ENCODE measurements at places on chromosomes 6 and 20.
A peak's percentile ranks its signal among the peaks of the same experiment; 100 is the strongest.

DNA sequence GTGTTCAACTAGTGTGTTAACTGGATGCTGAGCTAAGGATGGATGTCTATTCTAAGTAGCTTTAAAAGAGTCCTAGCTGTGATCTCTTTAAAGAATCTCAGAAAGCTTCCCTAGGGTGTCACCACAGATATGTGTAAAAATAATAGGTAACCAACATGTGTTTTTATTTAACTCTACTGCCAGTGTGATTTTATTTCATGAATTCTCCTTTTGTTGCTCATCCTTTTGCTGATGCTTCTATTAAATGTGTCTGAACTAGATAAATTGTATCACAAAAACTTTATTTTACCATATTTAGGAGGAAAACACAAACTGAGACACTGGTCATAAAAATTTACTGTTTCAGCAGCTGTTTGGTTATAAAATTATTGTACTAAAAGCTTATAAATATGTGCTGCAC, 809.4 kb upstream of the CITED2 start:
- DNase-seq = no peak

DNA sequence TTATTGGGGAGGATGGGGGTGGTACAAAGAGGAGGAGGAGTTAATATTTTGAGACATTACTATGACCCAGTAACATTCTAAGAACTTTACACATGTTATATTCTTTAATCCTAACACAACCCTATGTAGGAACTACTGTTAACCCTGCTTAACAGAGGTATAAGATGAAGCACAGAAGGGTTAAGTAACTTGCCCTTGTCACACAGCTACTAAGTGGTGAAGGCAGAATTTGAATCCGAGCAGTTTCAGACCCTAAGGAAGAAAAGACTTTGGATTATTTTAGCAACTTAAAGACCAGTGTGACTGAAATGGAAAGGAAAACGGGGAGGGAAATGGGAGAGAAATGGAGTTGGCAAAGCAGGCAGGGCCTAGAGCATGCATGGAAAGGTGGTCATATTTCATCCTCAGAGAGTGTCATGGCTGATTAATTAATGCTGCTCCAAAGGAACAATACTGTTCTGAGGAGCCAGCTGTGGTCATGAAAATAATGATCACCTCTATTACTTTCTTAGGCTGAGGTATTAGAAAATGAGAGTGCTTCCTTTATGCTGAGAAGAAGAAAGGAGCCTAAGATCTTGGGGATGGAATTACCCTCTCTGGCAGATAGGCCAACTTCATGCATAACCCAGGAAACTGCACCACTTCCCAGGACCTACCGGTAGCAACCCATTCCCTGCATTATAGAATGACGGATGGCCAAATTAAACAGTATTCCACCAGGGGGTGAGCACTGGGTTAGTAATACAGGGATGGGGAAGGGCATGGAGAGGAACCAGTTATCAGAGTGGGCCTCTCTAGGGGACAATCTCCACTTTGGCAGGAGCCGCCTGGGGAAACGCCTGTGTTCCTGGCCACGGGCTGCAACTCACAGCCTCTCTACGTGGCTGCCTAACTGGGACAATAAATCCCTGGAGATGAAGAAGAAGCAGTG, 50.1 kb upstream of the TNFAIP3 start:
- no peak for DNase-seq

GRCh38 chr6:76892542-76892941, 570.7 kb downstream of the HTR1B start:
- no peak for DNase-seq

- DNase-seq = no peak
Measured at GRCh38 chr20:61821735-61822134, 243.9 kb downstream of the TAF4 start.

DNA sequence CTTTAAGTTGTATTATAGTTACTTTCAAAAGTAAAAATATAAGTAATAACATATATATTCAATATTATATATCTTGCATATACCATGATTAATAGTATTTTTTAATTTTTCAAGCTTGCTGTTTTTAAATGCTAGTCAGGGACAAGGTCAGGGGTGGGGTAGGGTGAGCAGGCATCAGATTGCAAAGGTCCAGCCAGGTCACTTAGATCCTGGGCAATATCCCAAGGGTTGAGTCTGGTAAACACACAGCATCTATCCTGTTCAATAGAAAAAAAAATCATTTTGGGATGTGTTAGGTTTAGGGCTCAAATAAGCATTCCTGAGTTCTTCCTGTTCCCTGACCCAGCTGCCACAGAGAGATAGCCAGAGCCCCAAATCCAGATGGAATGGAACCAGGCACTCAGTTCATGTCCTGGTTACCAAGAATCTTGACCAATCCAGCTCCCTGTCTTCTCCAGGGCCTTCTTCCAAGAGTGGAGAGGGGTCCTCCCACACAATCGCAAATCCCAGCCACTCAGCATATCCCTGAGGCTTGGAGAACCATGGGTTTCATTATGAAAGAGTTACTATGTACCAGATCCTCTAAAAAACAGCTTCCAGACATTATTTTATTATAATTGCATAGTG, 134.9 kb upstream of the TOP1 start:
- no peak for DNase-seq

DNA sequence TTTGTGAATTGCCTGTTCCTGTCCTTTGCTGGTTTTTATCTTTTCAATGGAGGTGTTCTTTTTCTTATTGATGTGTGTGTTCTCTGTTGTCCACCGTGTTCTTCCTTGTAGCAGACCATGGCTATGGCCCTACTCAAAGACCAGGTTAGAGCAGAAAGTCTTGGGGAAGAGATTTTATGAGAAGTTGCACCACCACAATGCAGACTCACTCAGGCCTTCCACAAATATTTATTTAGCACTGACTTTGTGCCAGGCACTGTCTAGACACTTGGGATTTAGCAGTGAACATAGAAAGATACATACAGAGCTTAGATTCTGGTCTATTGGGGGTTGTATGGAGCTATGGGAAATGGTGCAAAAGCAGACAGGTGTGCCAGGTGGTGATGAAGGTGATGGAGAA, 98.8 kb downstream of the DTD1 start:
- DNase-seq = no peak

DNA sequence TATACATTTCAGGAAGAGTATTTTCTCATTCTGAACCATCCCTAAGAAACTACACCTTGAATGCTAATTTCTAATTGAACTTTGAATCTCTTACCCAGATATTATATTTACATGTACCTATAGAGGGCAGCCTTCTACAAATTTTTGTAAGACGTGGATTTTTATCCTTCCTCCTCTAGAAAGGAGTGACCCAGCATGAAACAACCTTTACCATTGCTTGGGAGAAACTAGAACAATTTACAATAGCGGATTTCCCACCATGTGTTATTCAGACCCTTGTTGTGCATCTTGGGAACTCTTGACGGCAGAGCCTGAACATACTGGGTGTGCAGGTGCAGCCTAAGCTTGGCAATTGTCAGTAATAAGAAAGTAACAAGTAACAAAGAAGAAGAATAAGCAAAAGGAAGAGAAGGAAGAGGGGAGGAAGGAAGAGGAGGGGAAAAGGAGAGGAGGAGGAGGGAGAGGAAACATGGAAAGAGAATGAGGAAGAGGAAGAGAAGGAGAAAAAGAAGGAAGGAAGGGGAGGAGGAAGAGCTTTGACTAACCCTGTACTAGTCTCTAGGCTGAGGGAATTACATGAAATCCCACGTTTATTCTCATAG, 10.8 kb upstream of the TAAR1 start:
- DNase-seq = peak; percentile 33

DNA sequence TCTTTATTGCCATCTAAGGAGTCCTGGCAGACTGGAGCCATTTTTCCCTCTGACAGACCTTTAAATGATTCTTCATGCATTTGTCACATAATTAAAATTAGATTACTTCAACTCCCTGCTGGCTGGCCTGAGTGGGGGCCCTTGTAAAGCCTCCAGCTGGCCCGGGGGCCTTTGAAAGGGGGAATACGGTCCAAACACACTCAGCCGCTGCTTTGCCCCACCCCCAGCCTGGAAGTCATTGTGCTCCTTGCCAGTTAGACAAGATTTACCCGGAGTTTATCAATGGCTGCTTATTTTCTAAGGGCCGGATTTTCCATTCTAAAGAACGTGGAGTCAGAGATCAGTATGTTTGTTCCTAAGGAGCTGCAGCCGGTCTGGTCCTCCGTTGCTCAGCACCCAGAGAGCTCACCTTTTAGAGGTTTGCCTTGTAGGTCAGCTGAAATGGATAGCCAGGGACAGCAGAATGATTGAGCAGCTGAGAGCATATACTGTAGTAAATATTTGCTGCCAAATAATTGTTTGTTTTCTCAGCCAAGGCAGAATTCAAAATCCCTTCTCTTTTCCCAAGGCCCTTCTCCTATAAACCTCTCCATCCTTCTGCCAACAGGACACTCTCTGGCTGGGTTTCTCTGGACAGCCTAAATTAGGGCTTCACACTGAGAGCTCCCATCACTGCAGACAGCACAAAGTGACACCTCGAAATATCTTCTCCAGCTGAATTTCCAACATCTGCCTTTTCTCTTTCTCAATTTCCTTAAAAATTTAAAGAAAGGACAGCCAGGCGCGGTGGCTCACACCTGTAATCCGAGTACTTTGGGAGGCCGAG, 68.4 kb upstream of the RBM24 start:
- no peak for DNase-seq

DNA sequence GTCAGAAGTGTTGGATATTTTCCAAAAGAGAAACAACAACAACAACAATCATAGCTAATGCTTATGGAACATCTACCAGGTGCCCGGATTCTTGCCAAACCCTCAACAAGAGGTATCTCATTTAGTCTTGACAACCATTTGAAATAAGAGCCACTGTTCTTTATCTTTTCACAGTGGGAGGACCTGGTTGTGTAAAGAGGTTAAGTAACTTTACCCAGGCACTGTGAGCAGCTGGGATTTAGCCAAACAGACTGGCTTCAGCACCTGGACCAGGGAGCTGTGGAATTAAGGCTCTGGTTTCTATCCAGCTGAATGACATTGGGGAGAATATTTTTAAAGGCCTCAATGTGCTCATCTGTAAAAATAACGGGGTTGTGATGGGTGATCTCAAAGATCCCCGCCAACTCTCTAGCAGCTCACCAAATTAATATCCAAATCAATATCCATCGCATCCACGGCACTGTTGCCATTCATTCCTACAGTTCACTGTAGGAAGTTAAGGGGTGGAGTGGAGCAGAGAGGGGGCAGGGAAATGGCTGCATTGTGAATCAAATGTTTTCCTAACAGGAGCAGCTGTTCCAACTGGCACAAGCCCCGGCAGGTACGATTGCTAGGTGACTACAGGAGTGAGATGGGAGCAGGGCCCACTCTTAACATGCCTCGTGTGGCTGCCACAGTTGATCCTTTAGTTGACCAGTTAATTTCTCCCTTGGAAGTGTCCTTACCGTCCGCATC, 61.8 kb downstream of the GCNT2 start:
- DNase-seq = no peak

DNA sequence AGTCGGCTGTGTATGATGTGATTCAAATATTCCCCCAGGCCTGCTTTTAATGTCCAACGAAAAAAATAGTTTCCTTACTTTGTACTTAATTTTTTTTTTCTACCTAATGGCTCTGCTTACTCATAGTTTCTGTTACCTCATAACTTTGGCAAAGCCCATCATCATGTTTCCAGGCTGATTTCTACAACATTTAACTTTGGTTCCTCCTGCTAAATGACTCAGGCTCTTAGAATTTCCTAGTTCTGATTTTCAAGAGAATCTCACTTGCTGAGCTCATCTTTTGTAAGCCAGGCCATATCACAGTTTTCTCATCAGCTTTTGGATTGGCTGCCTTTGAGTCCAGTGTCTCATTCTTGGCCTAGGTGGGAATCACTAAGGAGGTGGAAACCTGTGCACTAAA, 323.1 kb downstream of the HDGFL1 start:
- peak; percentile 69 for DNase-seq

DNA sequence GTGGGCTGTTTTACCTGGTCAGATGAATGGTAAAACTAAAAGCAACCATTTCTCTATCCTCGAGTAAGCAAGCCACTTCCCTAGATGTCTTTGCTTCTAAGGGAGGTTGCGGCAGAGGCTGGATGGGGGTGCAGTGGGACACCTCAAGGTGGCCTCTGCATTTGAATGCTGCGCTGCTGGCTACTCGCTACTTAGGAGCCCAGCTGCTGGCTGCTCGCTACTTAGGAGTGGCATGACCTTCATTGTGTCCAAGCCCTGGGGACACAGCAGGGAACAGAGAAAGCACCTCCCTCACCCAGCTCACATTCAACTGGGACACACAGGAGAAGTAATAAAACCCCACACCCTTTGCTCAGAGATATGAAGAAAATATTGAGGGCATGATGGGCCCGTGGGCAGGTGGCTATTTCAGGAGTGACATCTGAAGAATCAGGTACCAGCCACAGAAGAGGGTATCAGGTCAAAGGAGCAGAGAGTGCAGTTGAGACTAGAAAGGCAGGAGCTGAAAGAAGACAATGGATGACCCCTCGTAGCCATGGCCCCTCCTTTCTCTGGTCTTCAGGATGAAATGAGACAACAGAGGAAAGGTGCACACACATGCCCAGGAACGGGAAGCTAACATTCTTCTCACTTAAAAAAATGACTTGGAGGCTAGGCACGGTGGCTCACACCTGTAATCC, 149.4 kb downstream of the ZMYND8 start:
- DNase-seq = no peak

GRCh38 chr20:33686100-33686983, at the start of gene E2F1:
Gene E2F1 (minus strand): TSS chr20:33686385. CDS start chr20:33686264, 121 bp downstream.
- DNase-seq = peak; percentile 99

DNA sequence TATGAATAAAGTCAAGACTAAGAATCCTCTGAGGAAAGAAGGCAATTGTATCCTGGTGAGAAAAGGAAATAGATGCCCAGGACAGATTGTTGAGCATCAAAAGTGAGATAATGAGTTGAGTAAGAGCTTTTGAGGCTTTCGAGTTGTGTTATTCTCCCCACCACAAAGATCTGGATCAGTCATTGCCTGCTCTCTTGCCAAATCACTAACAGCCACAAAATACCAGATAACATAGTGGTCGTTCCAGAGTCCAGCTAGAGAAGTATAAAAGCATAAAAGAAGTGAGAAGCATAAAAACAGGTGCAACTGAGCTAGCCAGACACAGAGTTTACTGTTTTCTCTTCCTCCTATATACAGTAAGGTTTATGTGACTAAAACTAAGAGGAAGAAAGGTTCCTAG, 4.9 kb downstream of the SPINT4 start:
- no peak for DNase-seq

GRCh38 chr20:52268184-52268749, 76.7 kb upstream of the ZFP64 start:
- no peak for DNase-seq

- DNase-seq = peak; percentile 61
Measured at GRCh38 chr6:10465629-10466499, 51.0 kb upstream of the TFAP2A start.

Measured in urothelium cell line (cell line).